Activated CD8-positive, alpha-beta memory T cell treated with anti-CD3 and anti-CD28 coated beads for 4 hours (primary cell): ENCODE measurements at places on chromosomes 1 and 21.

GRCh38 chr1:202810193-202810614 is 550 bp upstream of the PCAT6 start:
- no peak for DNase-seq

DNA sequence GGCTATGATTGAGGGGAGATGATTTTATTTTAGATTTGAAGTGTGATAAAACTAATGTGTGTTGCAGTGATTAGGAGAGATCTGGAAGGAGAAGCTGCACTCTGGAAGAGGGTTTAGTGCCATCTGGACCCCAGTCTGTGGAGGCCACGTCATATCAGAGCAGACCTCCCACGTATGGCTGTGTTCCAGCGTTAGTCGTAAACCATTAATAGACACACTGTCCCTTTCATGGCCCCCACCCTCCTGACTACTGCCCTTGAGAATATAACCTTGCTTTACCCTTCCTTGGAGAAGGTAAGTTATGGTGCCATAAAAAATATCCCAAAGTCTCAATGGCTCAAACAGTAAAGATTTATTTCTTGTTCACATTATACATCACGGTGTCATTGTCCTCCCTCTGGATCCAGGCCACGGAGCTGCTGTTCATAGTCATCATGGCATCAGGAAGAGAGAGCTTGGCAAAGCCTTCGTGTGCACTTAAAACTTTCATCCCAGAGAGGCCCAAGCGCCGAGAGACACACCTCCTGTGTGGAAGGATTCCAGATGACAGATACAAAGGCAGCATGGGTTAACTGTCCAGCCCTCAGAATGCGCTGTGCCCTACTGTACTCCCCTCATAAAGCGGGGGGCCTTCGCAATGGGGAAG is 33.2 kb downstream of the RHOU start:
- DNase-seq = no peak

GRCh38 chr1:25217598-25218232 is 14.6 kb downstream of the SYF2 start:
- DNase-seq = no peak

DNA sequence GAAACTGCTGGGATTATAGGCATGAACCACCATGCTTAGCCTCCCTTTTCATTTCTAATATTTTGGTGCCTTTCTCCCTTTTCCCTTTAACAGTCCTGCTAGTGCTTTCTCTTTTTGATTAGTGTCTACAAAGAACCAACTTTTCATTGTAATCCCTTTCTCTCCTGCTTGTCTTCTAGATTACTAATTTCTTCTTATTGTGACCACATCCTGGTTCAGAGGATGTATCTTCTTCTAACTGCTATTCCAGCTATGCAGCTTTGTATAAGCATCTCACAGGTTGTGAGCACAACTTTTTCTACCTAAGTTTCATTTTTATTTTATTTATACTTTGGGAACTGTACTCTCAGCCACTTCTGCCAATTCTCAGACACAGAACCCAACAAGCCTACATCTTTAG is 14.7 kb downstream of the ZNF648 start:
- DNase-seq = no peak

GRCh38 chr1:1200876-1201810 is 5.2 kb downstream of the TNFRSF18 start:
- DNase-seq = peak; percentile 87

DNA sequence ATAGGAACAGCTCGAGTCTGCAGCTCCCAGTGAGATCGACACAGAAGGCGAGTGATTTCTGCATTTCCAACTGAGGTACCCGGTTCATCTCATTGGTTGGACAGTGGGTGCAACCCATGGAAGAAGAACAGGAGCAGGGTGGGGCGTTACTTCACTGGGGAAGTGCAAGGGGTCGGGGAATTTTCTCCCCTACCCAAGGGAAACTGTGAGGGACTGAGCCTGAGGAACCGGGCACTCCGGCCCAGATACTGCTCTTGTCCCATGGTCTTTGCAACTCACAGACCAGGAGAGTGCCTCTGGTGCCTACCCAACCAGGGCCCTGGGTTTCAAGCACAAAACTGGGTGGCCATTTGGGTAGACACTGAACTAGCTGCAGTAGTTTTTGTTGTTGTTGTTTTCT is 307.1 kb downstream of the AMY1C start:
- DNase-seq = no peak

DNA sequence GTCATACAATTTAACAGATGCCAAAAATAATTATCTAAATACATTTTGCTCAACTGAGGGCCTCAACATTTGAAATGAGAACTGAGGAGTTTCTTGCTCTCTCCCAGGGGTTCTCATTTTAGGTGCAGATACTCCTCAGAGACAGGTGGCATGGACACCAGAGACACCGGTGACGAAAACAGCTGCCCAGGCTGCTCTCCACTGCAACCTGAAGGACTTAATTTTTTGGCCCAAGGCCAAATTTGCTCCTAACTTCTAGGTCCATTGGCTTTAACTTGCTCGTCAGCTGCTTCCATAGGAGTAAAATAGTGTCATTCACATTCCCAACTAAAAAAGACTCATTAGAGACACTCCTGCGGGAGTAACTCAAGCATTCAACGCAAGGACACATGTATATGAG is 87.0 kb downstream of the NRIP1 start:
- DNase-seq = no peak

DNA sequence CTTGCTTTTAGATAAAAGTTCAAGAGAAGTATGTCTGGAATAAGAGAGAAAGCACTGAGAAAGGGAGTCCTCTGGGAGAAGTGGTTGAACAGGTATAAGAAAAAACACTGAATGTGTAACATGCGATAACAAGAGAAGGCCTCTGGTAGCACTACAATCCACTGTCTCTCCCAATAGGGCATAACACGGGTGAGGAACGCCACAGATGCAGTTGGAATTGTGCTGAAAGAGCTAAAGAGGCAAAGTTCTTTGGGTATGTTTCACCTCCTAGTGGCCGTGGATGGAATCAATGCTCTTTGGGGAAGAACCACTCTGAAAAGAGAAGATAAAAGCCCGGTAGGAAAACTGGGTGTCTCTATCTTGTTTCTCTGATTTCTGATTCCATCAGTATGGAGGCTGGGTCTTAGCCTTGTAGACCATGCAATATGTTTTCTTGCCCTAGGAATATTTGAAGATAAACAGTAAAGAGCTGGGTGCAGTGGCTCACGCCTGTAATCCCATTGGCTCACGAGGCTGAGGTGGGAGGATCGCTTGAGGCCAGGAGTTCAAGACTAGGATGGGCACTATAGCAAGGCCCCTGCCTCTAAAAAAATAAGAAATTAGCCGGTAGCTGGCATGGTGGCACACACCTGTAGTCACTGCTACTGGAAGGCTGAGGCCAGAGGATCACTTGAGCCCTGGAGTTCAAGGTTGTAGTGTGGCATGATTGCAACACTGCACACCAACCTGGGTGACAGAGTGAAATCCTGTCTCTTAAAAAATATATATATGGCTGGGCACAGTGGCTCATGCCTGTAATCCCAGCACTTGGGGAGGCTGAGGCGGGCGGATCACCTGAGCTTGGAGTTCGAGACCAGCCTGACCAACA is 40.4 kb downstream of the DAP3 start:
- DNase-seq = no peak

GRCh38 chr1:59738591-59739015 is 76.1 kb upstream of the HOOK1 start:
- no peak for DNase-seq

DNA sequence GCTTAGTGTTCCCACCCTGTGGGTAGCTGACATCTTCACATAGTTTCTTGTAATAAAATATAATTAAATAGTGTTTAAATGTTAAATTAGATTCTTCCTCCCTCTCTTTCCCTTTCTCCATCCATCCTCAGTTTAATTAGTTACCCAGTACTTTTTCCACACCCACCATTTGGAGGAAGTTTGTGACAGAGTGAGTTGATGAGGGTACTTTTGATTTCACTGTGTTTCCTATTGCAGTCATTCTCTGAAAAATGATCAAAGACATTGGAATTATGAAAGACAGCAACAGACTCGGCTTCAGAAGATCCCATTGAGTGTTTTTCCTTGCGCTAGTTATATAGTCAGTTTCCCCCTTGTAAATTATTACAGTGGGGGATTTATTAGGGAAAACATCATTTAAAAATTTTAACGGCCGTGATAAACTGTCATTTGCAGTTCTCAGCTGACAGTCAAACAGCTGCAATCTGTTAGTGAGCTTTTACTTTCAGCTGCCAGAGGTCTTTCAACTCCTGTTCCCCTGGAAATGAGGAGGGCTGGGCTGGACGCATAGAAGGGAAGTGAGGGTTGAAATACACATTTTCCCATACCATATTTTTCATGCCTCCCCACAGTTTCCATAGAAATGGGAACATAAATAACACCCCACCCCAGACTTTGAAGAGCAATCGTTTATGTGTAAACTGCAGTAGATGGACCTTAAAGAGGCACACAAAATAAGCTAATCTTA is 61.3 kb upstream of the CACYBP start:
- no peak for DNase-seq
